NCI-H1436 (cell line): ENCODE measurements at places on chromosomes 2 and 18.
A peak's percentile ranks its signal among the peaks of the same experiment; 100 is the strongest.

DNA sequence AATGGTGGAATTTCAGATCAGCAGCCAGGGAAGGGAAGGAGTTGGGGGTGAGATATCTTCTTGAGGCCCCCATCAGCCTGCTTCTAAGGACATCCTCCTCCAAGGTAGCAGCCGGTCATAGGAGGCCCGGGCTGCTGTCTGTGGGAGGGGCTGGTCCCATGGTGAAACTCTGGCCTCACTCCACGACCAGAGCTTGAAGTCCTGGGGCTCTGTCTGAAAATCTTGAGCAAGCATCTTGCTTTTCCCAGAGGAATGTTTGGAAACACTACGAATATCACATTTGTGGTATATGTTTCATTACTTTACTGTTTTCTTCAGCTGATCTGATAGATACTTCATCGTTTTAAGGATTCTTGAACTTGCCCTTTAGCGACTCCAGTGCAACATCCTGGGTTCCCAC is 103.7 kb downstream of the CTAGE1 start:
- DNase-seq = no peak

DNA sequence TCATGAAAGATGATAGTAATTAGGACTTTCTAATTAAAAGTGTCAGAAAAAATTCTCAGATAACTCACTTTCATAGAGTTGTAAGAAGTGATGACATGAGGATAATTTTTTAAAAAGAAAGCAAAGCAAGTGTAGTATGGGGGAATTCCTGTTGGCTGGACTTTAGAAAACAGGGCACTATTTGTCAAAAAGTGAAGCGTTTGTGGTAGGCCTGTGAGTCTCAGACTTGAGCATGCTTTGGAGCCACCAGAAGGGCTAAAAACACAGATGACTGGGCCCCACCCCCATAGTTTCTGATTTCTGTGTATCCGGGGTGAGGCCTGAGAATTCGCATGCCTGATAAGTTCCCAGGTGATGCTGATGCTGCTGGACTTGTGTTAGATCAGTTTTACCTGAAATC is 222.6 kb upstream of the LRRTM1 start:
- DNase-seq = no peak

GRCh38 chr2:41958251-41958650 is 89.6 kb upstream of the PKDCC start:
- DNase-seq = no peak

DNA sequence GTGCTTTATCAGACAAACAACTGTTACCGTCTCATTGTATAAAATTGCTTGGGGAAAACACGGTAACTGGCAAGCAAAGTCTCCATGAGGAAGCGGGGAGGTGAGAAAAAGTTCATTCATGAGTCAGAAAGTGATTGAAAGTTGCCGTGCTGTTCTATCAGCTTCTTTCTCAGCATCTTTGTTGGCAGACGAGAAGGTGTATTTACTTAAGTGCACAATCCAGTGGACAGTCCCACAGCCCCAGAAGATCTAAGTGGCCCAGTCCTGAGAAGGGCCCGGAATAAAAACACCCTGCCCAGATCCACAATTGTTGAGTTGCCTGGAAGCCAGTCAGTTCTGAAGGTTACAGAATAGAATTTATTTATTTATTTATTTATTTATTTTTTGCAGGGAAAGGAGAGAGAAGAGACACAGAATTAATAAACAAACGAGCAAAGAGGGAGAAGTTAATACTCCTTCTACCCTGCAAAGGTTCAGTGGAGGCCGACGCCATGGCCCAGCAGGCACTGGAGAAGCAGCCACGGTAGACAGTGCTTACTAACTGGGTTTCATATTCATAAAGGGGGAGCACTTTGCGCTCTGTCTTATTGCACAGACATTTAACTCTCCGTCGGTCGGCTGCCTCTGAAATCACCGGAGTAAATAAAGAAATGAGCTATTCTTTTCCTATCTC is 676.0 kb upstream of the SALL3 start:
- no peak for DNase-seq

DNA sequence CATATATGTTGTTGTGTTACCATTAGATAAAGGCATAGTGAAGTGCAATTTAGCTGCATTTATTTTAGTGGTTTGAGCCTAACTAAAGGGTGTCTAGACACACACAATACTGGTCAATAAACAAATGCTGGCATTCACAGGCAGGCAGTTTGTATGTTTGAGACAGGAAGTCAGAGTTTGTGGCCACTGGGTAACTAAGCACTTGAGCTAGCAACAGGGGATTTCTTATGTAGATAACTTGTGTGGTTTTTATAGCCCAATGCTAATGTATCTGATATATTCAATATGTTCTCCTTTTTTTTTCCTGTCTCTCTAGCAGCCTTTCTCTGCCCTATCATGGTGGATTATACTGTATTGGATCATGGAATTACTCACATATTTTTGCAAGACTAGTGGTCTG is 38.1 kb downstream of the LRRTM4 start:
- no peak for DNase-seq

GRCh38 chr2:5464657-5465056 is 227.5 kb upstream of the SOX11 start:
- DNase-seq = no peak

- DNase-seq = no peak
Measured at GRCh38 chr2:46229134-46230063, 67.8 kb upstream of the EPAS1 start.

GRCh38 chr2:46268196-46268595 is 29.0 kb upstream of the EPAS1 start:
- DNase-seq = no peak

GRCh38 chr2:146246002-146246735 is 1598.7 kb upstream of the ACVR2A start:
- no peak for DNase-seq

- DNase-seq = no peak
Measured at GRCh38 chr2:26605999-26606846, 34.9 kb downstream of the CIB4 start.

DNA sequence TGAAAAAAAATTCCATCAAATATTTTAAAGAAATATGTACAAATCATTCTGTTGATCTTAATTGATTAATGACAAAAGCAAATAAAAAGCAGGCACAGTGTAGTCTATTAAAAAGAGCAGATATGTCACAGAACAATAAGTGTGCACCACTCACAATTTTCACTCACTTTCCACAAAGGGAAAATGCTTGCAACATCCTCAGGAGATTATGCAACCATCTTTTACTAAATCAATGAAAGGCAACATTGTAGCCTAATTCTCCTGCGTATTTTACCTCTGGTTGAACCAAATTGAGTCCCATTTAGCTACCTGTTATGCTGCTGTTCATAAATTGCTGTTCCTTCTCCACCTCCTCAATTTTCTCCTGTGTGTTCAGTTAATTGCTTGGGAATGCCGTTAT is 1346.8 kb upstream of the PIK3C3 start:
- DNase-seq = no peak

- peak; percentile 60 for DNase-seq
Measured at GRCh38 chr2:165698444-165698884, 95.6 kb downstream of the GALNT3 start.

DNA sequence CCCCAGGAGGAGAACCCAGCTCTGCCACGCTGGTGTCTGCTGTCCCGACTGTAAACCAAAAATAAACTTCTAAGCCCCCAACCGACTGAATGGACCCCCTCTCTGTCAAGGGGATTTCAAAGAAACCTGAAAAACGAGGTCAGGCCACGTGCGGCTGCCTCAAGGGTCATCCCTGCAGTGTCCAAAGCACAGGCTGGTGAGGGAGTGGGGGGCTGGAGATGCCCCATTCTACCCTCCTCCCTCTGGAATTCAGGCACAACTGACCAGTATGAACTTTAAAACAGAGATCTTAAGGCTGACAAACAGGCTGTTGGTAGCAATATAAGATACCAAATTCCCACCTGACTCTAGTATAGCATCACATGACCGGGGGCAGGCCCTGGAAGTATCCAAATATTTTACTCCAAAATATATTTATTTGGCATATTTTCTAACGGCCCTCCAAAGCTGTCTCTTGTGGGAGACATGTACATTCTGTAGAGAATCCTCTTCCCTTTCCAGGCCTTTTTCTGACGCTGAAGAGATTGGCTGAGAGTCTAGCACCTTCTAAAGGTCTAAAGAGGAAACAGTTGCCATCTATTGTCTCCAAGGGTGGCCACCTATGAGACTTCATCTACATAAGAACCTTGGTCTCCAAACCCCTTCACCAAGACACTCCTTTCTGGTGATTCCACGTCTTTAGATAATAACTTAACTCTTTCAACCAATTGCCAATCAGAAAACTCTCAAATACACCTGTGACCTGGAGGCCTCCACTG is 40.4 kb upstream of the CTDP1 start:
- no peak for DNase-seq

- DNase-seq = no peak
Measured at GRCh38 chr2:8996006-8996405, 7.5 kb downstream of the MBOAT2 start.

DNA sequence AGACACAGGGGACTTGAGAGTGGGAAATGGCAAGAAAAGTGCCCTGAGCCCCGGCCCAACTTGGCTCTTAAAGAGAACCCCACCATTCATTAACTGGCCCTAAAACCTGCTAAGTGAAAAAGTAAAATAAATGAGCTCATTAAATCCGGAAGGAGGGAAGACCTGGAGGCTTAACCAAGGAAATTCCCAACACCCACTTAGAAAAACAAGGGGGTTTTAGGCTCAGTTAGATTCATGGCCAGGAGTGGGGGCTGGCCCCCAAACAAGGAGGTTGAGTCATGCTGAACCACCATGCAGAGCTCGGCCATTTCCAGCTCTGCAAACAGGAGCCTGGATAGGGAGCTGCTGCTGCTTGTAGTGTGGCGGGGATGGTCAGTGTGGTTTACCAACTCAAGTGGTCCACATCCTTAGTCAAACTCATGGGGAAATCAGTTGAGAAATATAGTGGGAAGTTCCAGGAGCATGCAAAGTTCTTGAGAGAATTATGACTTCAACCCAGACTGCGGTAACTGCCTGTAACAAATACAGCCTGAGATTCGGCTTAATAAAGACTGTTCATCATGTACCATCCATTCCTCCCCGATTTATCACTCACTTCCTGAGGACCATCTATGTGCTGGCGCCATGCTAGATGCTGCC is 39.7 kb upstream of the MRPL19 start:
- DNase-seq = no peak

DNA sequence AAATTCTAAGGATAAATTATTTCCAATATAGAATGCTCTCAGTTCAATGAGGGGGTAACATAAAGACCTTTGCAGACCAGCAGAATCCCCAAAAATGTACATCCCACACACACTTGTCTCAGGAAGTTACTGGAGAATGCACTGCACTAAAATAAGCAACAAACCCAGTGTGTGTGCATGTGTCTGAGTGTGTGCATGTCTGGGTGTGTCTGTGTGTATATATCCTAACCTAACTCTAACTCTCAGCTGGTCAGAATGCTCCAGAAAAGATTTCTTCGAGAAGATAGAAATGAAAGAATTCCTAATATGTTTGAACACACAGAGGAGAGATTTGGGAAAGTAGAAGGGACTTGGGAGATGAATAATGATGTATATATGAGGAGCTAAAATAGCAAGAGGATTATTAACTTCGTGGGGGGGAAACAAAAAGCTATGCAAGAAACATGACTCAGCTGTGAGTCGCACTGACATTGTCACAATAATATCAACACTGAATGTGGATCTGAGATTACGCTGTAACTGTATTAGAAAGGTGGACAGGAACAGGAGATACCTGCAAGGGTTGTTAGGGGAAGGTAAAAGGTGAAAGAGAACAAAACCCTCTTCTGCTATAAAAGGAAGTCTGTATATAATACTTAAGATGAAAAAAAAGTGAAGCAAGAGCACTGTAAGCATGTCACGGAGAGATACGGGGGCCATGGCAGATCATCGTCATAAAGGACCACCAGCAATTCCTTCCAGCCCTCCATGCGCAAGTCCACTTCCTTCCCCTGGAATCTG is 11.1 kb downstream of the COLEC12 start:
- no peak for DNase-seq

DNA sequence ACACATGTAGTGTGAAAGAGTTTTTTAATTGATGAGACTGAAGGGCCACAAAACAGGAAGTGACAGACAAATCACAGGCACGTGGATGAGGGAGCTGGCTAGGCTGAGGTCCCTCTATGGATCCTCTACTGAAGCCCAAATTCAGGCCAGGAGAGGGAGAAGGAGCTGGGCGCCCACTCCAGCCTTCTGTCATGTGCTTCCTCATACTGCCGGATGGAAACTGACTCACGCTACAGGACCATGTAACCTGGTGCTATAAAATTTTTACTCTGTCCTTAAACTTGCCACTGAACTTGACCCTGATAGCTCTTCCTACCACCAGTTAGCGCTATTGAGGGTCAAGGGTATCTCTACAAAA is 31.3 kb downstream of the PSTPIP2 start:
- DNase-seq = no peak

- no peak for DNase-seq
Measured at GRCh38 chr18:49861659-49862058, 48.3 kb upstream of the ACAA2 start.
